ENCODE measurements at places on chromosomes 6 and 20.
A peak's percentile ranks its signal among the peaks of the same experiment; 100 is the strongest.

DNA sequence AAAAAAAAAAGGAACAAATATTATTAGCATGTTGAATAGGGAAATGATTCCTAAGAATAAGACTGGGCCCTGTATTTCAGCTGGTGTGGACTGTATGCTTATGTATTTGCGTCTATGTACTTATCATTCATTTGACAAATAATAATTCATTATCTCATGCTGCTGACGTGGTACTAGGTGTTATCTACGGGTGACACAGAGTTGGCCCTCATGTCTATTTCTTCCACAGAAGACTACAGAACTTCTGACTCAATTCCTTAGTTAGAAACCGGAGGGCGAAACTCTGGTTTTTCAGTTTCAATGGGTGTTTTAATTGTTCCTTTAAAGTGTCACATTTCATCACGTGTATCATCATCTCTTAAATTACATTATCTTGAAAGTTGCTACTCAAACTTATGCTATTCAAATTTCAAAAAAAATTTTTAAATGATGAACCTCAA is 305.9 kb downstream of the CLIC5 start:
- DNase-seq = no peak

DNA sequence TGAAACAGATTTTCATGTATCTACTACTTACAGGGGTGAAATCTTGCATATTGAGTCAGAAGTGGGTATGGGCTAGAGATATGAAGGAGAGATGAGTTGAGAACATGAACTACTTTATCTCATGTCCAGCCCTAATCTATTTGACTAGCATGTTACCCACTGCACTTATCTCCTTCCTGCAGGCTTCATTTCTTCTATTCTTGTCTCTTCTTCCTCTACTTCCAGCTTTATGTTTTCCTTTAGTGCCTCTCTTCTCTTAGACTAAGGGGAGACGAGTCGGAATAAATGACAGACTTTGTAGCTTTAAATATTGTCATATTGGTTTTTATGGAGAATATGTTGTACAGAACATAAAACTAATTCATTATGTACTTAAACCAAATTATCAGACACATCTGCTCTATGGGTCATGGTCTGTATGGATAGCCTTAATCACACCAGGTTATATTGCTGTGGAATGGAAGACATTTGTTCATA is 5.3 kb downstream of the RAB32 start:
- DNase-seq = no peak

GRCh38 chr6:20932284-20932683 is 398.0 kb downstream of the CDKAL1 start:
- no peak for DNase-seq

DNA sequence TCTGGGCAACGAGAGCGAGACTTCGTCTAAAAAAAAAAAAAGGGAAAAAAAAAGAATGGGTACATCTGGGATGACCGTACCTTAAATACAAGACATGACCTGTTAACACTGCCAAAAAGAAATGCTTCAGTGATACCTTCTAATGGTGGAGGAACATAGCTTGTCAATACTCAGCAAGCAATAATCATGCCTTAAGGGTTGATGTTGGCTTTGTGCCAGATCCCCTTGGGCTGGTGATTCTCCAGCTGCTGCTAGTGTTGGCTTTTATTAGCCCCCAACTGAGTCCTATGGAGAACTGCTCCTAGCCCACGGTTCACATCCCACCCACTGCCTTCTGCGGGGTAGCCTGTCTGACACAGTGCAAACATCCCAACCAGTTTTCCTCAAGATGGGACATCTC is 134.9 kb downstream of the PLCB1 start:
- no peak for DNase-seq

- DNase-seq = no peak
Measured at GRCh38 chr6:70459235-70459634, 45.9 kb downstream of the FAM135A start.

GRCh38 chr20:3819411-3820047 is 818 bp upstream of the AP5S1 start:
- no peak for DNase-seq

- peak; percentile 68 for DNase-seq
Measured at GRCh38 chr6:170383466-170384035, 77.0 kb downstream of the FAM120B start.

GRCh38 chr6:113936093-113936934 is 34.6 kb downstream of the HDAC2 start:
- peak; percentile 26 for DNase-seq

GRCh38 chr6:134744301-134744700 is 205.6 kb downstream of the ALDH8A1 start:
- DNase-seq = no peak

DNA sequence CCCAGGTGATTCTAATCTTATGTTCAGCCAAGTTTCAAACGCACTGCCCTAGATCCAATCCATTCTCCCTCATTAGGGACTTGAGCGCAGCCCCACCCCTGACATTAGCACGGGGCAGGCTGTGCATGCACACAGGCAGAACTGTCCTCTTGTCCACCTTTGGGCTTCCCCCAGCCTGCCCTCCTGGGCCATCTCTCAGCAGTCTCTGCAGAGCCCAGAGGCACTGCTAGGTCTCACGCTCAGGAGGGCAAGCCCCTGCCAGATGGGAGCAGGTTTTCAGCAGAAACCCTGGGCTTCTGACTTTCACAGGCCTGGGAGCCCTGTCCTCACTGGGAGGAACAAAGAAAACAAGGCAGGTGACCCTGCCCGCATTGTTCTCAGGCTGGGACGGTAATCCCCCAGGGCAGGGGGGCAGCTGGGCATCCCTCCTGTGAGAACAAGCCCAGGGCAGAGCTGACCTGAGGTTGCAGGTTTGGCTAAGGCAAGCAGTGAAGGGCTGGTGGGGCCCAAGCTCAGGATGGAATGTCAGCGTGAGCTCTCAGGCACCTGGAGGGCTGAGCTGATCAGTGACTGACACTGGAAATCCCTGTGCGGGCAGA is 24.5 kb downstream of the KCNK5 start:
- DNase-seq = no peak

- DNase-seq = no peak
Measured at GRCh38 chr6:148760258-148760534, 13.4 kb downstream of the UST start.

GRCh38 chr6:71393471-71393870 is 104.9 kb downstream of the OGFRL1 start:
- DNase-seq = peak; percentile 53

Data from LNCaP clone FGC (cell line).